ENCODE measurements at places on chromosomes 4 and X.

- DNase-seq: no peak
Measured at GRCh38 chrX:18574591-18574990, 97.3 kb downstream of the RS1 start.

GRCh38 chr4:186020106-186020792 lies 48.7 kb upstream of the TLR3 start:
- no peak for DNase-seq

- DNase-seq: no peak
Measured at GRCh38 chr4:167238226-167238625, 3.9 kb upstream of the SPOCK3 start.

- DNase-seq: no peak
Measured at GRCh38 chr4:169236078-169236477, 34.7 kb downstream of the SH3RF1 start.

- no peak for DNase-seq
Measured at GRCh38 chr4:110489901-110490508, 14.1 kb downstream of the ENPEP start.

DNA sequence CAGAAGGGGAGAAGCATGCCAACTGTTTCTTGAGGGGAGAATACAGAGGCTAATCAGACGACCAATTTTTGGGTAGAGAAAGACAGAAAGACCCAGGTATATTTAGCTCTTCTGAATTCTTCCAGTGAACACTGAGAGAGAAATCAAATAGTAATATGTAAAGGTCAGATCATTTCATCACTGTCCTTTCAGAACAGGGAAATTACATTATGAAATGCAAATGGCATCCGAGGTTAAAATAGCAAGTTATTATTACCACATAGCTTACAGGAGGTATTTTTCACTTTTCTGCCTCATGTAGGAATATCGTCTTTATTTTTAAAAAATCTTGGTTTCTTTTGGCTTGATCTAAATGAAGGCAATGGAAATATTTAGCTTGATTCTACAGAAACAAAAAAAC lies 18.0 kb downstream of the GABRB1 start:
- DNase-seq: no peak

DNA sequence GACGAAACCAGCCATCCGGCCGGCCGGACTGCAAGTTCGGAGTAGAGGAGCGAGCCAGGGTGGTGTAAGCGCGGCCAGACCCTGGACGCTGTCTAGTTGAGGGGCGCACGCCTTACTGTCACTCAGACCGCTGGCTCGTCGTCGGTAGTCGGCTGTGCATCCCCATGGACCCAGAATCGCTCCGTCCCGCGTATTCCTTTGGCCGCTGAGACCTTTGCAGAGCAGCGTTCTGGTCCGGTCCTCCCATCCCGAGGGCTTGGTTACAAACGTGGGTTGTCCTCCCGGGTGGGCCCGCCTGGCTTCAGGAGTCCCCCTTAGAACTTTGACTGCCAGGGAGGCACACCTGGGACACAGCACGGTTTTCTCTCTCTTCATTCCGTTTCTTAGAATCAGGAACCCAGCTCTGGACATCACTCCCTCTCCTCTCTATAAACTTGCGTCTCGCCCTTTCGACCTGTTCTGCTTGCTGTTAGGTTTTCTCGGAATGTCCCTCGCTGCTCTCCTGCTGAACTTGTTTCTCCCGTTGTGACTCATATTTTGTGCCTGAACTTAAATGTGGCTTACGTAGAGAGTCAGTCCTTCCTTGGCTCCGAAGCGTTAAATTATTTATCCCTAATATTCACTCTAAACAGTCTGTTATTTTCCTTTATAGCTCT lies 672 bp downstream of the PGM2 start:
- no peak for DNase-seq

DNA sequence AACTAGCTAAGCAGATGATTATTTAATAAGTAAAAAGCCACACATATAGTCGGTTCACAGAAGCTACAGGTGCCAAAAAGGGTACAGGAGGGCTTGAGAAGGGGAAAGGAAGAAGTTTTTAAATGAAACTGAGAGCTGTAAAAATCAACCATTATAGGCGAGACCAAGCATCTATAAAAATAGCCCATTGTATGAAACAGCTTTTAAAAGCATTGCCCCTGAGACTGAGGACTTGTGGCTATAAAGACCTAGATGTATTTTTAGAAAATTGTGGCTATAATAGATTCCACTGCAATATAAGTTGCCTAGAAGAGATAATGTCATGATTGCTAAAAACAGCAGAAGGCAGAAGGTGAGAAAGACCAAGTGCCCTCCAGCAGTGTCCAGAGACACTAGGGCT lies 15.0 kb upstream of the TTC29 start:
- no peak for DNase-seq

- DNase-seq: no peak
Measured at GRCh38 chrX:133926809-133927208, 58.6 kb downstream of the GPC3 start.

GRCh38 chrX:19065535-19065934 lies 56.7 kb downstream of the ADGRG2 start:
- DNase-seq: no peak

DNA sequence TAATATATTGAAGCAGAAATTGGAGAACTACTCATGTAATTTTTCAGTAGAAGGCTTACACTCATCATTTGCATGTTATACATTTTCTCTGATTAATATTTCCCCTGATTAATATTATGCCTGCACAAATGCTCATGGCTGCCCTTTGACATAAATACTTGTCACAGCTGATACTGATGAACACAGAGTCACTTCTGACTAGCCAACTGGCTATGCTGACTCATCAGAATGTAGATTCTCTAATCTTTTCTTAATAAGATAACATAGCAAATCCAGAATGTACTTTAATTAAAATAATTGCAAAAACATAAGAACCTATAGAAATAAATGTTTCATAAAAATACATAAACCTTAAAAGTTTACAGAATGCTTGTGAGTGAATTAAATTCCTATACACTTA lies 52.4 kb upstream of the C4orf54 start:
- no peak for DNase-seq

DNA sequence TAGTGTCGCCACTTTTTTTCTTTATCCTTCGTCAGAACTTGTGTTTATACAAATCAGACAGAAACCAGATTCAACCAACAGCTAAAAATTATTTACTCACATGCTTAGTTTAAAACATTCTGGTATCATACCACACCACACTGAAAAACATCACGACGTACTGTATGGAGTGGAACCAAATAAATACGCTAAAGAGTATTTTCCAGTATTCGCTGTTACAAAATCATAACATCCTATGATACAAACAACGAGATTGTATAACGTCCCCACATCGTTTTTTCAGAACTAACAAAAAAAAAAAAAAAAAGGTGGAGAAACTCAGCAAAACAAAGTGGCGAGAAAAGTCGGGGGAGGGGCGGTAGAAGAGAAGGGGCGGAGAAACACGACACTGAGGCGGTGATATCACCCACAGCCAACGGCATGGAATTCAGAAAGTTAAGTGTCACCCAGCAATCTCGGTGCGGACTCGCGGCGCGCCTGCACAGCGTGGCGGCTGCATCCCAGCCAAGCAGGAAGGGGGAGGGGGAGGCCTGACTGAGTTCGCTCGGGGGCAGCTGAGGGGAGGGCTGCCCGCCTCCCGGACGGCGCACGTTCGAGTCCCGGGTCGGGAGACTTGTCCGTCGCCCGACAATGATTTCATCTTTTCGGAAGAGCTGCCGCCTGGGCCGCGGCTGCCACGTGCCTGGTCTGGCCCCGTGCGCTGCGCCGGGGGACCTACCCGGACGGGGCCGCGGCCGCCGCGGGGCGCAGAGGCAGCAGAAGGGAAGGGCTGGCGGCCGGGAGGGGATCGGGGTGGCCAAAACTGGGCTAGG lies 920 bp downstream of the SETD7 start:
- DNase-seq: peak; percentile 65

DNA sequence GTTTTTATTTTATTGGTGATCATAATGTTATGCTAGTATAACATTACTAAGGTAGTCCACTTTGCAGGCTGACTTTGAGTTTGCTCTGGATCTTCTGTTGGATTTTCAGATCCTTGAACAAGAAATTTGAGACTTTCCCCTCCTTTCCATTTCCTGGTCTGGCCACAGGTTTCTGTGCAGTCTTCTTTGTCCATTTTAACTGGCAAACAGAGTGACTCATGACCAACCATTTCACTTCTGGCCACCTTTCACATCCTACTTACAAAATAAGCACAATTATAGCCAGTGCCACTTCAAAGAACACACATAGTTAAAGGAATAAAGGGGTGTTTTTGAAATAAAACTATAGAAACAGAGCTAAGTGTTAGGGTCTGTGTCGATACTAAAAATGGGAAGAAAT lies 8.4 kb downstream of the ANK2 start:
- DNase-seq: no peak

GRCh38 chr4:140252742-140253555 lies 99.0 kb upstream of the MAML3 start:
- DNase-seq: peak; percentile 49

DNA sequence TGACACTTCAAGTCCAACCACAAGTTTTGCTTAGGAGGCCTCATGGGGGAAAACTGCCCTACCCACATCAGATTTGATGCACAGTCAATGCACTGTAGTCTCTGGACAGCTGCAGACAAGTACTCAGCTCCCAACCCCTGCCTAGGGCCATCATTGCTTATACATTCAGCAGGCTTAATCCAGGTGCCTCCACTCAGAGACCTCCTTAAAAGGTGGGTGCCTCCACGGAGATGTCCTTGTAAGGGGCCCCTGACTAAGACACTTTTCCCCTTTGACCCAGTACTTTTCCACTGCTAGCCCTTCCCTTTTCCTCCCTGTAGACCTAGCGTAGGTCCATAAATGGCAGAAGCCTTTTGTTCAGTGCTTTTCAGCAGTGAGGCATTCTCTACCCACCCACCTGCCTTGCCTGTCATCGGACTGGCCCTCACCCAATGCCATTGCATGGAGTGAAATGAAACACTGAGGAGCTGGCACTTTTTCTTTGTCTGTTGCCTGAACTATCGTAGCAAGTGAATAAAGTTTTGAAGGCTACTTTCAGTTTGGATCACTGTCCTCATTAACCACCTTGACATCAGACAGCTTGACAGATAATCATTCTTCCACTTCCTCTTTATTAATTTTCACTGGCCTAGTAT lies 23.8 kb upstream of the PLK4 start:
- no peak for DNase-seq

DNA sequence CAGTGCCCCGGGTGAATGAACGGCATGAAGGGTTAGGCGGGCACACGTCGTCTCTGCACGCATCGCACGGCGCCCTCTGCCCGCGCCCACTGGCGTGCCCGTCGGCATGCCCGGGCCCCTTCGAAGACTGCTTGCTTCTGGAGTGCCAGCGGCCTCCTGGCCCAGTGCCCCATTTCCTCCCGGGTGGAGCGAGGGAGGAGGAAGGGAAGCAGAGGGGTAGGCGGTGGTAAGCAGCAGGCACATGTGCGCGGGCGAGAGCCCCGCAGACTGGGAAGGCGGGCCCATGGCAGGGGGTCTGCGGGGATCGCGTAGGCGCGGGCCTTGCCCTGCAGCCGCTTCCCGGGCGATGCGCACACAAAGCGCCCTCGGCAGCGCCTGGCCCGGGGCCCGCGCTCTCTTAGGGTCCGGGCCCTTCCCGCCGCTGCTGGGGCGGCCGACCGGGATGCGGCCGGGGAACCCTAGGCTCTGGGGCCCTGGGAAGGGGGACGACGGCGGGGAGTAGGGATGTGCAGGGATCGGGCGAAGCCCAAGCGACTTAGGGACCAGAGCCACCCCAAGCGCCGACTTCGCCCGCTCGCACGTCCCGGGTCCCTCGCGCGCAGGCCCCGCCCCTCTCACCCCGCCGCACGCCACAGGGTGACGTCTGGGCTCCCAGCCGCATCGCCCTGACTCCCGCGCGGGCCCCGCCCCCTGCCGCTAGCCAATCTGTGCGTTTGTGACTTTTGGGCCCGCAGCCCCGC lies 866 bp upstream of the EMD start:
- no peak for DNase-seq

- DNase-seq: no peak
Measured at GRCh38 chr4:113708250-113708649, 53.3 kb downstream of the CAMK2D start.

DNA sequence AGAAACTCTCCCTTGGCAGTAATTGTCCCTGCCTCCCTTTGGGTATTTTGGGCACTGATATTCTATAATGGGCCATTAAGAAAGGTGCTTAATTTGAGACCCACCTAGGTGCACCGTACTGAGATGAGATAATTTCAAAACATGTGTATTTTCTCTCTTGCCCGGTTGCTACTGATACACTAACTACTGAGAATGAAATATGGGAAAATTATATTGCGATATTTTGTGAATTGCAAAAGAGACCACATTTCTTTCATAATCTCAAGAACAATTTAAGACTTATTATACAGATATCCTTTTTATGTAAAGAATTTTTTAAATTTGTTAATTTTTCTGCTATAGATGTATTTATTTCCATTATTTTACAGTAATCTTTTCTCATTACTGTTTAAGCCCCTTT lies 284.9 kb downstream of the ADGRL3 start:
- no peak for DNase-seq

- no peak for DNase-seq
Measured at GRCh38 chr4:55510685-55511084, 36.0 kb downstream of the CLOCK start.

- DNase-seq: no peak
Measured at GRCh38 chr4:109465069-109465468, 31.5 kb downstream of the SEC24B start.

Measured in stimulated activated CD8-positive, alpha-beta memory T cell treated with anti-CD3 and anti-CD28 coated beads, Interleukin-7, amount 100 ng/mL, for 4 hours (primary cell).